ENCODE measurements at places on chromosomes 3 and 15.
A peak's percentile ranks its signal among the peaks of the same experiment; 100 is the strongest.

GRCh38 chr3:141915016-141915415, 38.6 kb downstream of the ATP1B3 start:
- no peak for DNase-seq

DNA sequence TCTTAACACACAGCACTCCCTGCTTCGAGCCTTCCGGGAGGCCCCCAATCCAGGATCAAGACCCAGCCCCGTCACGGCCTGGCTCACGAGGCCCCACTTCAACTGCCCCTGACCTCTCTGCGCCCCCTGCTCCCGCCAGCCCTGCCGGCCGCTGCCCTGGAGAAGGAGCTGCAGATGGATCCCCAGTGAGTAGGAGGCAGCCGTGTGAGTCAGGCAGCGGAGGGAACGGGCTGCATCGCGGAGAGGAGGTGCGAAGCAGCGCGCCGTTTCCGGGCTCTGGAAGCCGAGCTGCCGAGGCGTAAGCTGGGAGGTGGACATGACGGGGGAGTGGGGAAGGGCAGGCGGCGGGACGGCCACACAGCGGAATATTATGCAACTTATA, 133.4 kb downstream of the TPRA1 start:
- peak; percentile 64 for DNase-seq

GRCh38 chr3:120681506-120682038, 467 bp downstream of the HGD start:
- DNase-seq = no peak

DNA sequence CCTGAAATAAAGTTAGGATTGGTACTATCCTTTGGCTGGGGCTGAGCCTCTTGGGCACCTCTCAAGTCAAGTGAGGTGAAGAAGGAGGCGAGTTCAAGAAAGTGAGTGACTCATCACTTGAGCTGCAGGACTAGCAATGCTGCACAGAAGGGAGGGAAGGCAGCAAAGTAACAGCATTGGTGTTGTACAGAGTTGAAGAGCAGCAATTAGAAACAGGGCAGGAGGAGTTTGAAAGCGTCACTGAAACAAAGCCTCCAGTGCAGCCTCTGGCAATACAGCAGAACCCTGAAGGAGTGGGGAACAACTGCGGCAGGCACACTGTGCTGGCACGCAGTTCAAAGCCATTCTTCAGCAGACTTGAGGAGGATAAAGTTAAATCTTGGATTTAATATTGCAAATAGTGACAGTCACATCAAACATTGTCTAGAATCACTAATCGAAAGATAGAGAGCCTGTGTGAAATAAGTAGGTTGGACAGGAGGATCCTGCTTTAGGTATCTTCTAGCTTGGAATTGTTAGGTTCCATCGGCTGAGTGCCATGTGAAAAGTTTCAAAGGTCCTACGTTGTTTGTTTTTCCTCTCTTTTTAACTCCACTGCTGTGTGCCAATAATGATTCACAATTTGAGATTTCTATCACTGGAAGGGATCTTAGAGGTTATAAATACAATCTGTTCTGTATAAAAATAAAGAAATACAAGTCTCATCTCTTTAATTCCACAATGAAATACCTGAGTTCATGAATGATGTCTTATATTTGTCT, 479.8 kb downstream of the NAALADL2 start:
- DNase-seq = no peak

DNA sequence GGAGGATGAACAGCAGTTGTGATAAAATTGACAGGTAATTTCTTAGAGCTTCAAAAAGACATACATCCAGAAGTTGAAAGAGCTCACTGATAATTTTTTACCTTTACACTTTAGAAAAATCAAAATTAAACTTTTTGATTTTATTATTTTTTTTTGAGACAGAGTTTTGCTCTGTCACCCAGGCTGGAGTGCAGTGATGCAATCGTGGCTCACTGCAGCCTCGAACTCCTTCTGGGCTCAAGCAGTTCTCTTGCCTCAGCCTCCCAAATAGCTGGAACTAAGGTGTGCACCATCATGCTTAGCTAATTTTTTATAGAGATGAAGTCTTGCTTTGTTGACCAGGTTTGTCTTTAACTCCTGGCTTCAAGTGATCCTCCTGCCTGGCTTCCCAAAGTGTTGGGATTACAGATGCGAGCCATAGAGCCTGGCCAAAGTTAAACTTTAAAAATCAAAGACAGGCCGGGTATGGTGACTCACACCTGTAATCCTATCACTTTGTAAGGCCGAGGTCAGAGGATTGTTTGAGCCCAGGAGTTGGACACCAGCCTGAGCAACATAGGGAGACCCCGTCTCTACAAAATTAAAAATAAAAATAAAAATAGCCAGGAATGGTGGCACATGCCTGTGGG, 21.7 kb downstream of the PLA2G4F start:
- DNase-seq = no peak
